ENCODE measurements at places on chromosomes 1 and 21. TPM values are rescaled to one million over a fixed set of nuclear protein-coding genes. Genes with fewer than 3 reads are reported as not detected.

DNA sequence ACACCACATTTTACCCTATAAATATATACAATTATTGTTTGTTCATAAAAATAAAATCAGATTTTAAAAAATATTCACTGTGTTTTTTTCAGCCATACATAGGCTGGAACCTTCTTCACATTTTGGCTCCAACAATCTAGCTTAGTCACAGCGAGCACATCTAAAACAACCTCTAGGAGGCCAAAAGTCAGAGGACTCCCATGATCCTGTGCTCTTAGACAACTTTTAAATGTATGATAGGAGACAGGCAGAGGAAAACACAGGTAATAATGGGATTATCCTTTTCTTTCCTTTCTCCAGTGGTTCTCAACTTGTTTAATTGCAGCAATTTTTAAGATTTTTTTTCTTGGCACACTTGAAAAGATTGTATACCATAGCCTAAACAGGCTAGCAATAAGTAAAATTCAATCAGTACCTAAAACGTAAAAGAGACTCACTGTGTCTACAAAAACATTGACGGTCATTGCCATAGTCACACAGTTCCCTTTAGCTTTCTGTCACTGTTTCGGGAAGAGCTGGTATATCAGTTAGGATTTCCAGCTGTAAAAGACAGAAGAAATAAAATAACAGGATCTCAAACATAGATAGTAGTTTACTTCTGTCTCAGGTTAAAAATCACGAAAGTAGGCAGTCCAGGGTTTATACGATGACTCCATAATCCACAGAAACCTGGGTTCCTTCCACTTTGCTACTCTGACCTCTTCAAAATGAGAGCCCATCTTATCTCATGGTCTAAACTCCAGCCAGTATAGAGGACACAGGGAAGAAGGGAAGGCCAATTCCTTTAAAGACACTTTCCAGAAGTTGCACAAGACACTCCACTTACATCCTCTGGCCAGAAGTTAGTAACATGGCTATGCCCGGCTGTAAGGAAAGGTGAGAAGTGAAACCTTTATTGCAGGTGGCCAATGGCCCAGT lies 39.2 kb upstream of the CR1L start:
- DNase-seq = no peak

DNA sequence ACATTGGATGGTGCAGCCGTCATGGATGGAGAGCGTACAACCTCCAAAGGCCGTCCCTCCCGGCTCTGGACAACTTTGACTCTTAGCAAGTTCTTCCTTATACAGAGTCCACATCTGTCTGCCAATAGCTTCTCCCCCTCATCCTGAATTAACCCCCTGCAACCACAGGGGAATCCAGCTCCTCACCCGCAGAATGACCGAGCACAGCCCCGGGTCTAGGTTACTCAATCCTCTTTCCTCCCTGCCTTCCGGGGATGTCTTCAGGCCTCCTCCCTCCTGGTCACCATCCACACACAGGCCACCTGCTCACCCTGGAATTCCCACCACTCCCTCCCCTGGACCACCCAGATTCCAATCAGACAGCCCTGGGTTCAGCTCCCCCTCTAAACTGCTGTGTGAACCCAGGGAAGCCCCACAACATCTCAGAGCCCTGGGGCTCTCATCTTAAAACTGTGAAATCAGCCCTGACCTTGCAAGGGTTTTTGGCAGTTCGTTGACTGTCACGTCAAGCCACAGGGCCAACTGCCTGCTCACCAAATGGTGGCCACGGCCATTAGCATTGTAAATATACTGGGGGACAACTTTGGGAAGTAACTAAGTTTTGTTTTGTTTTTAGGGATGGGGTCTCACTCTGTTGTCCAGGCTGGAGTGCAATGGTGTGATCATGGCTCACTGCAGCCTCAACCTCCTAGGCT lies 54.2 kb downstream of the HSPG2 start:
- DNase-seq = no peak

Gene SLC22A15
- 9.8 TPM for total RNA-seq

GRCh38 chr1:93111561-93111960 lies 32.5 kb downstream of the MTF2 start:
- no peak for DNase-seq

DNA sequence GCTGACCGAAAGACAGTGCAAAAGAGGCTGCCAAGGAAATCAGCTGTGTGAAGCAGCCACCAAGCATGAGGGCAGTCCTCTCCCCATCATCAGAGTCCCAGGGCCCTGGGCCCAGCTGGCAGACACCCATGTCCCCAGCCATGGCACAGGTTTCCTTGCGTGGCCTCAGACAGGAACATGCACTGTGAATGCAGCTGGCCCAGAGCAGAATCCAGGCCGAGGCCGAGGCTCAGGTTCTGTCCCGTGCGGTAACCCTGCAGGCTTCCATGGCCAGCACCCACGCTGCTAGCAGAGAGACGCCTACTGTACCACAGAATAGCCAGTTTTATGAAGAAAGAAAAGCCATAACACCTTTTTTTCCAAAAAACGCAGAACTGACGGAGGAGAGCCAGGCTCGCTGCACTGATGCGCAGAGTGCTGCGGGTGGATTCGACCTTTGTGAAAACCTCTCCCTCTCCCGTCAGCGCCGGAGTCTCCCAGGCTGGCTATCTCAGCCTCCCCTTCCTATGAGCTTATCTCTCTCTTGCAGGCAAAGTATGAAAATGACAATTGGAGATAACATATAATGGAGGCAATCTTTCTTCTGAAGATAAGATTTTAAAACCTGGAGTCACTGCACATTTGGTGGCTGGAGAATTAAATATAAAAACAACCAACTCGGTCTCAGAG lies 106.6 kb downstream of the NPHP4 start:
- no peak for DNase-seq

Measured in vagina (tissue), 2 donors.